Activated T-cell treated with anti-CD3 and anti-CD28 coated beads for 1 hour (primary cell): ENCODE measurements at places on chromosomes 7 and 10.

GRCh38 chr10:43806831-43807640 lies 158.4 kb upstream of the ZNF32 start:
- no peak for DNase-seq

DNA sequence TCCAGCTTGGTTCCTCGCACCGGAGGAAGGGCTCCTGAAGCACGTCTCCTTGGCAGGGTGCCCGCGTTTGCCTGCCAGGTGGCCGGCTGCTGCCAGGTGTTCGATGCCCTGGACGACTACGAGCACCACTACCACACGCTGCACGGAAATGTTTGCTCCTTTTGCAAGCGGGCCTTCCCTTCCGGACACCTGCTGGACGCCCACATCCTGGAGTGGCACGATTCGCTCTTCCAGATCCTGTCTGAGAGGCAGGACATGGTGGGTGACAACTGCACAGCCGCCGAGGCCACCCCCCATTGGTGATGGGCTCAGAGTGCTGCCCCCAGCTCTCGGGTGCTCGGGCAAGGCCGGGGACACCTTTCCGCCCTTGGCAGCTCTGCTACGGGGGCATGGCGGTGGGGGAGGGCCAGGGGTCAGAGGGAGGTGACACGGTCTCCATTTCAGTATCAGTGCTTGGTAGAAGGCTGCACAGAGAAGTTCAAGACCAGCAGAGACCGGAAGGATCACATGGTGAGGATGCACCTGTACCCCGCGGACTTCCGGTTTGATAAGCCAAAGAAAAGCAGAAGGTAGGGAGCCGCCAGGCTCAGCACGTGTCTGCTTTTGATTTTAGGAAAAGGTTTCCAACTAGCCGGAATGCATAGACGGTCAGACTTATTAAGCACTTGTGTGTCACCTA lies 1.1 kb downstream of the ZNF511 start:
- no peak for DNase-seq

- DNase-seq = no peak
Observed at GRCh38 chr10:98224996-98225395, 43.0 kb downstream of the LOXL4 start.

- no peak for DNase-seq
Observed at GRCh38 chr7:152122540-152122939, 97.1 kb downstream of the GALNT11 start.

GRCh38 chr7:13282377-13282980 lies 595.0 kb downstream of the ARL4A start:
- DNase-seq = no peak

DNA sequence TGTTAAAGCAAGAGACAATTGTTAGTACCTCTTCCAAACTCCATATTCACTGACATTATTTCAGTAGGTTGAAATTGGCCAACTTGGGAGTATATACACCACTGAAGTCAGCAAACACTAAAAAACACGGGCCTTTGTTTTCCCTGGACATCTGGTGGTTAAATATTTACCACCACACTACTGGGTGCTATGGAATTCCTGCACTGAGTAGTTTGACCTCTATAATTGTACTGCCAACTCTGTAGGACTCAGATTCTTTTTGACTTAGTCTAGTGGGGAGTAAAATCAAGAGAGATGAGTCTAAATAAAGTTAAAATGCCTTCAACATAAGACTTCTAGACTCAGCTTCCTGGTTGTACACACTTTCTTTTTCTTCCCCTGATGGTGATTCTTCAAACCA lies 41.3 kb upstream of the TES start:
- DNase-seq = no peak

DNA sequence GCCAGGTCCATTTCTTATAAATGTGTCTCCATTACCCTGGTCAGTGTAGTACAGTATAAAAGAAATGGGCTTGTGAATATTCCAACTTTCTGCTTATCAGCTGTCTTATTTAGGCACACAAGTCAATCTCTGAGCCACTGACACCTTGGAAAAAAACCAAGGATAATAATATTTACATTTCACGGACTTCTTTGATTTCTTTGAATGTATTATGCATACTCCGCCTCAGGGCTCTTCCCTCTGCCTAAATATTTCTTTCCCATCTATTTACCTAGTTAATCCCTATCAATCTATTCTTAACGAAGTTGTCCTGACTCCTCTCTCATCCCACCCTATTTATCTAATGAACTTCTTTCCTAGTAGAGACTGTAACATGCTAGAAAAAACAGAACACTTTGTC lies 253.8 kb downstream of the CRPPA start:
- no peak for DNase-seq

GRCh38 chr10:24744946-24745345 lies 21.3 kb upstream of the ARHGAP21 start:
- DNase-seq = no peak

DNA sequence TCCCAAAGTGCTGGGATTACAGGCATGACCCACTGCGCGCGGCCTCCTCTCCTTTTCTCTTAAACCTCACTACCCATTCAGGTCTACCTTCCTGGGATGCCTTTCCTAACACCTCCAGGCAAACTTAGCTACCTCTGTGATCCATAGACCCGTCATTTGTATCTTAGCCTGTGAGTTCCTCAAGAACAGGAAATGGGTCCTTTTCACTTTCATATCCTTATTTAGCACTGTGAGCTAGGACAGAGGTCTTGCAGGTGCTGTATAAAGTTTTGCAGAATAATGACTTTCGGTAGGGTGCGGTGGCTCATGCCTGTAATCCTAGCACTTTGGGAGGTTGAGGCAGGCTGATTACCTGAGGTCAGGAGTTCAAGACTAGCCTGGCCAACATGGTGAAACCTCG lies 215.7 kb downstream of the RELN start:
- DNase-seq = no peak

DNA sequence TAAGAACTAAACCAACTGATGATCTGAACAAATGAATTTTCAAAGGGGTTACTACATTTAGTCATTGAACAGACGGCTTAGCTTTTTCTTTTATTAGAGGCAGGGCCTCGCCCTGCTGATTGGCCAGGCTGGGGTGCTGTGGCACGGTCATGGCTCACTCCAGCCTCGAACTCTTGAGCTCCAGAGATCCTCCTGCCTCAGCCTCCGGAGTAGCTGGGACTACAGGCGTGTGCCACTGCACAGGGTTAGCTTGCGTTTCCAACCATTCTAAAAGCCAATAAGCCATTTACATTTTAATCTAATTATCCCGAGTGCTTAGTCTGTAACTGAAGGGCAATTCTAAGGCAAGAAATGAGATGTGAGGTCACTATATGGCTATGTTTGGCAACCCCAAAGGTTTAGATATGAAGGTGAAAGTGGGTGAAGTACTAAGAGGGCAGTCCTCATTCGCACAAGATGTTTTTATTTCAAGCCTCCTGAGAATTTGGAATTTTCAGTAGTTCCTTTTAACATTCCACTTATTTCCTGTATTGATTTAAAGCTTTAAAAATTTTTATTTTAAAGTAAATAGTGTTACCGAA lies 1.6 kb upstream of the CDK13 start:
- no peak for DNase-seq

DNA sequence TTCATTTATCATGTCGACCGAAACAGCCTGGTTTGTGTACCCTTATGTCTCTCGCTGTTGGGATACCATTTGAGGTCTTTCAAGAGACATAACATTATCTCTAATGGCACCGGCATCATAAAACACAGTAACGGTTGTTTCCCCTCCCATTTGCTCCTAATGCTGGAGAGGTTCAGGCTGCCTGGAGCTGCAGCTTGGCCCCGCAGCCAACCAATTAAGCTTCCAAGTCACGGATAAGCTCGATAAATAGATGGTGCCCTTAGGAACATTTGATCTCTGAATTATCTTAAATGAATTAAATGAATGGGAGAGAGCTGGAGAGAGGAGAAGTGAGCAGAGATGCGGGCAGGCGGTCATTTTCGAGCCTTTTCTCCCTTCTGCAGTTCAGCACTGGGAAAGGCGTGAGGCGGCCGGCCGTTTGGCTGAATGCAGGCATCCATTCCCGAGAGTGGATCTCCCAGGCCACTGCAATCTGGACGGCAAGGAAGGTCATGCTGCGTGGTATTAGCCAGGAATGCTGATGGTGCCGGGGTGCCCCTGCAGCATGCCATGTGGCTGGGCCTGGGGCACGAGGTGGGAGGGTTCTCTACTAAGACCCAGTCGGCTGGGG lies 12.6 kb downstream of the CPA4 start:
- no peak for DNase-seq

DNA sequence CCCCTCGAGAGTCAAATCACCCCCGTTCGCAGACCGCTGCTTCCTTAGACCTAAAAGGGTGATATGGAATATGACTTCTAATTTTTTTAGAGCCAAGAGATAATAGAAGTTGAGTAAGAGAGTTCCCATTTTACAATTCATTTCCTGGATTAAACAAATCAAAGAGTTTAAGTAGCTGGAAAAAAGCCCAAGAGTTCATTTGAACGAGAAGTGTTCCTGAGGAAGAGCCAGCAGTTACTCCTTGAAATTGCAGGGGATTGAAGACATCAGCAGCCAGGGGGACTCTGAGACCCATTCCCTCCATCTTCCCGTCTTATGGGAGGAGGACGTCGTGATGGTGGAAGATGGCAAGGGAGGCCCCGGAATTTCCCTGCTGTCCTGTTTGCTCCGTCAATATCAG lies 277.0 kb downstream of the WDR11 start:
- no peak for DNase-seq

DNA sequence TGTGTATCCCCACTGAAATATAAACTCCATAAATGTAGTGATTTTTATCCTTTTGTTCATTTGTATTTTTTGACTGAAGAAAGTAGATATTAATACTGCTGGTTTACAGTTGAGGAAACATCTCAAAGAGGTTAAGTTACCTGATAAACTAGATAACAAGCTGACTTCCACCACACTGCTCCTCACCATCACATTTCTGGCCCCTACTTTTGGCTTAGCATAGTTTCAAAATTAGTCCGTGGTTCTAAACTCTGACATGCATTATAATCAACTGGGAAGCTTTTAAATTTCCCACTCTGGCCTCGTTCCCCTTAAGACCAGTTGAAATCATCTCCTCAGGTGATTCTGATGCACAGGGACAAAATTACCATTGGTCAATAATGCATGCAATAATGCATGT lies 43.5 kb downstream of the ANKIB1 start:
- no peak for DNase-seq

- DNase-seq = no peak
Observed at GRCh38 chr7:121515630-121516401, 119.7 kb upstream of the FAM3C start.

- no peak for DNase-seq
Observed at GRCh38 chr10:70124918-70125317, 7.7 kb downstream of the AIFM2 start.

DNA sequence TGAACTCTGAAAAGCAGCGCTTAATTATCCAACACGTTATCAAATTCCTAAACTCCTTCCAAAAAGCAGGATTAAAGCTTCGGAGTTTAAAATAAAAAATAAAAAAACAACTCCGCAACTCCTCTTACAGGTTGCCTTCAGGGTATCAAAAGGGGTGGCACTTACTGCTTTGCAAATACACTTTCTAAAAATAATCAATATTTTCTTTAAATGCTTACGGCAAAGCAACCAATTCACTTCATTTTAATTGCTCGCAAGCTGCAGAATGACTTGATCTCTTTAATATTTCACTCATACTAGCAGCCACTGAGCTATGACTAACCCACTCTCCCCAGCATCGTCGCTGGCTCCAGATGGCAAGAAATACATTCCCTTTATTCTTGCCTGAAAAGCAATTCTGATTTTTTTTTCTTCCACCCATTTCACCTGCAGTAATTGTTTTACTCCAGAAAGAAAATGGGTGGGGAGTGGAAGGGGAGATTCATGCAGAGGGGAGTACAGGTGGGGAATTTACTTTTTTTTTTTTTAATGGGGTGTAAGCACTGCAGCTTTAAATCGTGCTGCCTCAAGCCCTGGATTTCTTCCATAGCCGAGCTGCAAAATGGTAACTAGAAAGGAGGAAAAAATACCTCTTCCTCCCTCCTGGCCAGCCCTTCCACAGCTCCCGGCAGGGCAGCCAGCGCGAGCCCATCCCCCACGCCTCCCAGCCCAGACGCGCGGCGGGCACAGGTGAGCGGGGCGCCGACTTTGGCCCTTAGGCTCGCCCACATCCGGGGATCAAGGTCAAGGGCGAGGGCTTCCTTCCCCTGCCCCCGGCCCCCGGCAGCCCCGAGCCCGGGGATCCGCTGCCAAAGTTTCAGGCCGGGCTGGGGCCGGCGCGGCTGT lies 54.2 kb upstream of the FHIP2A start:
- no peak for DNase-seq

GRCh38 chr7:36747280-36748016 lies 23.2 kb upstream of the AOAH start:
- DNase-seq = no peak

- no peak for DNase-seq
Observed at GRCh38 chr10:70155255-70155838, 8.8 kb upstream of the TYSND1 start.

DNA sequence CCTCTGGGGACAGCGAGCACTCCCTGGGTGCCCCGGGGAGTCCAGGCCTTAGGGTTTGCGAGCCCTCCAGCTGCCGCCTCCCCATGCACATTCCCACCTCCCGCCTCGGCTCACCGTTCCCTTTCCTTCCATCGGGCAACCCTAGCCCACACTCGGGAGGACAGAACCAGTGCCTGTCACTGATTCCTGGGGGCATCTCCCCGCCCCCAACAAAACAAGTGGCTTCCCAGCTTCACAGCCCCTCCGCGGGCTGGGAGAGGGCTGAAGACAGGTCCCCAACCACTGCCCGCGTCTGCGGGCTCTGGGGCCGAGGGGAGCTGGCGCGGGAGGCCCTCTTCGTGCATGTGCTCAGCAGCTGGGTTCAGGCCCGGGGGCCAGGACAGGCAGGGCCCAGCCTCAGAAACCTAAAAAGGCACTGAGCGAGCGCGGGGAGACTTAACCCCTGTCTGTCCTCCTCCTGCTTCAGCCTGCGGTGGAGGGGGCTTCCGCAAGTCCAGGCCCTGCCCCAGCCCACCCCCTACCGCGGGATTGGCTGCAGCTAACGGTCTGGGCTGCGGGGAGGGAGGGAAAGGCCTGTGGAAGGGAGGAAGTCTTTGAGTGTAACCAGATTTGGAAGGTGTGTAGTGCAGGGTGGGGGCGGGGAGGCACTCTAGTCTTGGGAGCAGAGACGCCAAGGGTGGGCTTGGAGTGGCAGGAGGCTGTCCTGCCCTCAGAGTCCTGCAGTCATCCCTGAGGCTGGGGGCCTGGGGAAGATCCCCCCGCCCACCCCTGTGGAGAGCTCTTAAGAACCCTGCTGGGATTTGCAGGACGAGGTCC lies 1.2 kb downstream of the FLNC start:
- no peak for DNase-seq

- no peak for DNase-seq
Observed at GRCh38 chr10:101176577-101176976, 45.5 kb downstream of the TLX1 start.

DNA sequence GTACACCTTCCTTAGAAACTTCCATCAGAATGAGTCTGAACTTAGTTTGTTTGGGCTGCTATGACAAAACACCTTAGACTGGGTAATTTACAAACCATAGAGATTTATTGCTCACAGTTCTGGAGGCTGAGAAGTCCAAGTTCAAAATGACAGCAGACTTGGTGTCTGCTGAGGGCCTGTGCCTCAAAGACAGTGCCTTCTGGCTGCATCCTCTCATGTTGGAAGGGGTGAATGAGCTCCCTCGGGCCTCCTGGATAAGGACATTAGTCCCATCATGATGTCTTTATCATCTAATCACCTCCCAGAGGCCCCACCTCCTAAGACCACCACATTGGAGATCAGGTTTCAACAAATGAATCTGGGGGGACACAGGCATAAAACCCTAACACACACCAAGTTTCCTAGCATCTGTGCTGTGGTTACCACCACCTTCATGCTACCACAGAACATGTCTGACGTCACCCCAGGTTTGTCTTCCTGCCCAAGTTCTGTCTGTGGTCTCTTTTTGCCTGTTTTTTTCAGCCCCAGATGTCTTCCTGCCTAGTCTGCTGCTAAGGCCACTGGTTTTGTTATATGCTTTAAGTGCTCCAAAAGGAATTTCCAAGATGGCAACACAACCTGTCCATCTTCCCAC lies 150.9 kb upstream of the COBL start:
- DNase-seq = no peak
